ENCODE measurements at places on chromosomes 12 and 14. TPM values are rescaled to one million over a fixed set of nuclear protein-coding genes. Genes with fewer than 3 reads are reported as not detected.

DNA sequence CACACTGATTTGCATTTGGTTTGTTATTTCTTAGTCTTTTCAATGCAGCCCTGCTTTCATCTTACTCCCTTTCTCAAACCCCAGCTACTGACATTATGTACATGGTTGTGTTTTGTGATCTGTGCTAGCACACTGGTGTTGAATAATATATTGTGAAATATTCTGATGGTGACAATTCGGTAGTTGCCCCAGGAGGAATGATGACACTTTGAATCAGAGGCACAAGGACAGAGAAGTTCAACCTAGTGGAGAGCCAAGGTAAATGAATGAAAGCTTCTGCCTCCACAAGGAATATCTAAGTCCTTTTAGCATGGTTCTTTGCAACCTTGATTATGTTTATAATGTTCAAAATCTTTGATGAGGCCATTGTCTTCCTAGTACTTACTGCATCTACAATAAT is 159.9 kb downstream of the PDE3A start:
- no peak for DNase-seq

DNA sequence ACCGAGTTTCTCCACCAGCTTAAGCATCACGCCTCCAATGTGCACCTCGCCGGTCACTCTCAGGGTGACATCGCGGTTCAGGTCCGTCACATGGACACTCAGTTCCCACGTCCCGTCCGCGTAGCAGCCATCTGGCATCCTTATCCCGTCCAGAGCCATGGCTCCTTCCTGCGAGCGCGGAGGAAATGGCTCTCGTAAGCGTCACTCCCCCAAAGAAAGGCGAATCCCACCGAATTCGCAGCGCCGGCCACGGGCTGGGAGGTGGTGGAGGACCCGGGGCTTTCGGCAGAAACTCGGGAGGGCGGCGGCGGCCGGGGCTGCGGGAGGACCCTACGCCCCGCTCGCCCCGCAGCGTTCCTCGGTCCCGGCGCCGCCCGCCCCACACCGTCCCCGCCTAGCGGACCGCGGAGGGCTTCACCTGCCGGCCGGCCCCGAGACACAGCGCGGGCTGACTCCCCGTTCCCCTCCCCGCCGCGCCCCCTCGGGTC is 396 bp downstream of the FERMT2 start:
- peak; percentile 72 for DNase-seq

Gene LRTM2
- total RNA-seq = not detected

DNA sequence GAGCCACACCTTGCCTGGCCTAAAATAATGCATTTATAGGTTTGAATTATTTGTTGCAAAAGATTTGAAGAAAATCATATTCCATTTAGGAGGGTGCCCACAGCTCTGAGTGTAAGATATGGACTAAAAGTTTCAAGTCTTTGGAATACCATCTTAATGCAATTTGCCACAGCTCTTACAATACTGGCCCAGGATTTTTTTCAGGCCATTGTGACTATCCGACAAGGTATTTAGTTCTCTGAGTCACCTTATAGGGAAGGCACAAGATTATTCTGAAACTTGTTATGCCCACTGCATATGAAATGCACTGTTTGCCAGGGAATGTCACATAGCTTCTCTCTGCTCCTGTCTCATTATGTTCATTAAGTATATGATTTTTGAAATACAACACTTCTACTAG is 29.6 kb upstream of the SLC6A13 start:
- no peak for DNase-seq

Gene TRIM9
- total RNA-seq = 2.8 TPM

DNA sequence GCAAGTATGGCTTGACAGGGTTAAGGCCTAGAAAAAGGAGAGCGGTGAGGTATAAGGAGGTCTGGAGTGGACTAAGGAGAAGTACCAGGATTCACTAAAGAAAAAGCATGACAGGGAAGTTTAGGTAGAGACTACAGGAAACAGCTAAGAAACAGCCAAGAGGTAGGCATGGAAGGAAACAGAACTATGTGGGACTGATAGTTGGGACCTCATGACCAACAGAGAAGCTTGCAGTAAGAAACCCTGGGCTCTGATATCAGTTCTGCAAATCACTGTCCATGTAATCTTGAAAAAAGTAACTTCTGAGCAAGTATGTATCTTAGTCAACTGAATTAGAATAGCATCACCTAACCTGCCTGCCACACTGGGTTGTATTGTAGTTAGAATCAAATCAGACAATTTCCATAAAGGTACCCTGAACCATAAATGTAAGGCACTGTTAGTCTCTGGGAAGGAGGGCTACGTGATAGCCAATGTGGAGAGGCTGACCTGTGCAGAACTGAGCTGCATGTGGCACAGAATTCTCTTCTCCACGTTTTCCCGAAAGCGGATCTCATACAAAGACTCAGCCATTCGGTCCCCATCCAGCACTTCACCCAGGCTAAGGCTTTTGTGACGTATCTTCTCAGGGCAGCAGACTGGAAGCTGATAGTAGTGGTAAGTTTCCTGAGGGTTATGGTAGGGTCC is 912 bp downstream of the TM9SF1 start:
- no peak for DNase-seq

GRCh38 chr12:98754095-98754494 is 109.0 kb downstream of the APAF1 start:
- no peak for DNase-seq

Gene NTS
- 0.26 TPM for total RNA-seq

DNA sequence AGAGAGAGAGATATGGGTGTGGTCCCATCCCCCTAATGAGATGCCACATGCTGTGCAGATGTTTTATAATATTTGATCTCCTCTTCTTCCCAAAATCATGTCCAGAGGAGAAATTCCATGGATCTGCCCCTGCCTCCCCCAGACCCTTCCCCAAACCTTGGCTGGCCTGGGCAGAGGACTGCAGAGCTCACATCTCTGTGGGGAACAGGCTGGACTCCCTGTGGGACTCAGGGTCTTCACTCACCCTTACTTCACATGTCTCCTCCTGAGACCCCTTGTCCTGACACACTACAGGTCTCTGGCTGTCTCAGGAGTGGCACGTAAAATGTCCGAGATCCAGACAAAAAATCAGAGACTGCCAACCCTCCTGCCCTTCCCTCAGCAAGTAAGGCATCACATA is 76.0 kb upstream of the CAPRIN2 start:
- DNase-seq = no peak

GRCh38 chr12:15013634-15014179 is 40.9 kb downstream of the PDE6H start:
- no peak for DNase-seq

- DNase-seq = no peak
Observed at GRCh38 chr12:1382826-1383225, 211.6 kb downstream of the FBXL14 start.

DNA sequence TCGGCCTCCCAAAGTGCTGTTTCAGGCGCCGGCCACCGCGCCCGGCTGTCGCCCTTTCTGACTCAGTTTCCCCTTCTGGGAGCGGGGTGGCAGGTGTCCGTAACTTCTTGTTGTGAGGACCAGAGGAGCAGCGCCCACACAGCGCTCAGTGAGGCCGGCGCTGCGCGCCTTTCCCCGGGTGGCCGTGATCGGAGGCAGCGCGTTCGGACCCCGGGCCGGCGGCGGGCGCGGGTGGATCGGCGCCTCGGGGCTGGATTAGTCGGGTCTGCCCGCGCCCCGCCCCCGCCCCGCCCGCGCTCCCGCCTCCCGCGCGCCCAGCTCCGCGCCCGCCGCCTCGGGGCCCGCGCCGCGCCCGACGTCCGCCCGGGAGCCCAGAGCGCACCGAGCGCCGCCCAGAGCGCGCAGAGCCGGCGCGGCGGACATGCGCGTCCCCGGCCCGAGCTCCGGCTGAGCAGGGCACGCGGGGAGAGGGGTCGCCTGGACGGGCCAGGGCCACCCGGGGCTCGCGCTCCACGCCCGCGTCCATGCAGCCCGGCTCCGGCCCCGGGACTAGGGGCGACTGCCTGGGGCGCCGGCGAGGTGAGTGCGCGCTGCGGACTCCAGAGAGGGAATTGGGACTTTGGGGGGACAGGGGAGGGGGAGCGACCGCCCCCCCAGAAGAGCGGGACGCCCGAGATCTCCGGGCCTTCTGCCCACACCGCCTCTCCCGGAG is 50.6 kb downstream of the LRCOL1 start:
- DNase-seq = no peak

DNA sequence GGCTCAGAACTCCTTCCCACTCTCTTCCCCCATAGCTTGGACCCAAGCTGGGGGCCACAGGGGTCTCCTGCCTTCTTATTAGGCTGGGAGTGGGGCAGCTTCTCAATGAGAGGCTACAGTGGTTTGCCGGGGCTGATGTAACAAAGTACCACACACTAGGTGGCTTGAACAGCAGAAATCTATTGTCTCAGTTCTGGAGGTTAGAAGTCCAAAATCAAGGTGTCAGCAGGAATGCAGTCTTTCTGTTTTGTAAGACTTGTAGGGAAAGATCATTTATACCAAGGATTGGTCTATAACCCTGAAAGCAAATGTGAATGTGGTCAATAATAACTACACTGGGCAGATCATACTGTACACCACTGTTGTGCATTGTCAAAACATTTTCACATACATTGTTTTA is 124.5 kb upstream of the ARHGAP5 start:
- DNase-seq = no peak

DNA sequence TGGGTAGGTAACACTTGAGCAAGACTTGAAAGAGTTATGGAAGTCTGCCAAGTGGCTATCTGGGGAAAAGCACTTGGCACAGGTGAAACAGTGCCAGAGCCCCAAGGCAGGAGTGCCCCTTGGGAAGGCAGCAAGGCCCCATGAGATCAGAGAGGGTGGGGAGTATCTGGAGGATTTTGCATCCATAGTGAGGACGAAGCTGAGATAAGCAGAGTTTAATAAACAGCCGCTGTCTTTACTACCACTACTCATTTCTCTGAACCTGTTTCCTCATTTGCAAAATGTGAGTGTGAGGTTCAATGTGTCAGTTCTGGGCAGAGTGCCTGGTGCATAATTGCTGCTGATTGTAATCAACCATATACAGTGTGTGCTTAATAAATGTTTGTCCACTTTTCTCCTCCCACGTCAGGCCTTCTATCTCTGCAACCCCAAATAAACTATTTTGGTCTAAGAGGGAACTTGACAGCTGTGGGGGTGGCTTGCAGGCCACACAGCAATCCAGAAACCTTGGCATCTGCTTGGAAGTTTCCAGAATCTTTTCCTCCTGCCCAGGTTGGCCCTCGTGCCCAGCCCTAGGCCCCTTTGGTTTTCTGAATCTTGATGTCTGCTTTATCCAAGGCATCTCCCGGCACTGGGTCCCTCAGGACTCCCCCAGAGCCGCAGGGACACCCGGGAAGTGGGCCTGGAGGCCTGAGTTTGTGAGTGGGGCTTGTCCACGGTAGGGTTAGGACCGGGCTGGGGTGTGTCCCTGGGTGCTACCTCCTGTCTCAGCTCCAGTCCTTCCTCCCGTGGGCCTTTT is 4.5 kb downstream of the ABCB9 start:
- DNase-seq = no peak

Gene ZDHHC22
- not detected for total RNA-seq

- no peak for DNase-seq
Observed at GRCh38 chr12:65229441-65229840, 49.0 kb upstream of the MSRB3 start.

DNA sequence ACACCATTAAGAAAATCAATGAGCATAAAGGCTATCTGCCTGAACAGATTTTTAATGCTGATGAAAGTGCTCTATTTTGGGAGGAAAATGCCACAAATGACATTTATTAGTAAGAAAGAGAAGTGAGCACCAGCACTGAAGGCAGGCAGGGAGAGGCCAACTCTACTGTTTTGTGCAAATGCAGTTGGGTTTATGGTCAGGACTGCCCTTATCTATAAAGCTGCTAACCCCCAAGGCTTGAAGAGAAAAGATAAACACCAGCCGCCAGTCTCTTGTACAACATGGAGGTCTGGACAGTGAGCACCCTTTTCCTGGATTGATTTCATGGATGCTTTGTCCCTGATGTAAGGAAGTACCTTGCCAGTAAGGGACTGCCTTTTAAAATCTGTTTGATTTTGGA is 246.8 kb upstream of the SFSWAP start:
- no peak for DNase-seq

DNA sequence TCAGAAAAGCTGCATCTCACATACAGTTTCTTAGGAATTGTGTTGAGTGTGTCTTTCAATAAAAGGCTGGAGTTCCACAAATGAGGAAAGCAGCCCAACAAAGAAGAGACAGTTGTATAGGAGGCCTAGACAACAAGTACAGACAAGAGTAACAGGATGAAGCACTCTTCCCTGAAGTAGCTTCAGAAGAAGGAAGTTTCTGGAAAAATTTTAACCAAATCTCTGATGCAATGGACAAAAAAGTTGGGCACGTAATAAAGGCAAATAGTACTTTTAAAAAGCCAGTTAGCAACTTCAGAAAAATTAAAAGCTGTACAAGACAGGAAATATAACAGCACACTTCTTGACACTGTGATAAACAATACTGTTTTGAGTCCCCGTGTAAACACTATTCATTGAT is 134.1 kb upstream of the PLEKHG7 start:
- no peak for DNase-seq

DNA sequence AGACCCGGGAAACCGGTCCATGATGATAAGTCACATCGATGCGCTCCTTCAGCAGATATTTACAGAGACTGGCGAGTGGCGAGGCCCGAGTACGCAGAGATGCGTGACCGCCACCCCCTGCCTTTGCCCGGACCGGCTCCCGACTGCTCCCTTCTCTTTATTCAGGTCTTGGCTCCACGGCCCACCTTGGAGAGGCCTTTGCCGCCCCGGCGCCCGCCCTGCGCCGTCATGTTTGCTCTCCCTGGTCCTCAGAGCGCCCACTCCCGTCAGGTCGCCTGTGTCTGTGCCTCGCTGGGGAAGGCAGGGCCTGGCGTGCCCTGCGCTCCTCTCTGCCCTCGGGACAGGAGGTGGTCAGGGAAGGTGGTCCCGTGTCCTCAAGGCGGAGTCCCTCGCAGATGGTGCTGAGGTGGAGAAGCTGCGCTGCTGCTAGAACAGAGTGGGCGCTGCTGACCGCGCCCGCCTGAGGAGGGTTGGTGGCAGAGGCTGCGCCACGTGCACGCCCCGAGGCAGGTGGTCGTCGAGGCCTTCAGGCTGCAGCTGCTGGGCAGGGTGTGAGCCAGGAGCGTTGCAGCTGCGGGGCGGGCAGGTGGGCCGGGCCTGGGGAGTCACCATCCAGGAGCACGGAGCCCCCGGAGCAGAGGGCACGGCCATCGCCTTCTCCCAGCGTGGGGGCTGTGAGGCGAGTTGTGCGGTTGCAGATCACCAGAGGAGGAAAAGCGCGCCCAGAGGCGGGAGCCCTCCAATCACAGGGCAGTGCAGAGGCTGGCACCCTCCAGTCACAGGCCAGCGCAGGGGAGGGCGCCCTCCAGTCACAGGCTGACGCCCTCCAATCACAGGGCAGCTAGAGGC is 27.2 kb downstream of the DDX51 start:
- no peak for DNase-seq

- DNase-seq = no peak
Observed at GRCh38 chr14:68440820-68441219, 352.0 kb downstream of the ZFP36L1 start.

DNA sequence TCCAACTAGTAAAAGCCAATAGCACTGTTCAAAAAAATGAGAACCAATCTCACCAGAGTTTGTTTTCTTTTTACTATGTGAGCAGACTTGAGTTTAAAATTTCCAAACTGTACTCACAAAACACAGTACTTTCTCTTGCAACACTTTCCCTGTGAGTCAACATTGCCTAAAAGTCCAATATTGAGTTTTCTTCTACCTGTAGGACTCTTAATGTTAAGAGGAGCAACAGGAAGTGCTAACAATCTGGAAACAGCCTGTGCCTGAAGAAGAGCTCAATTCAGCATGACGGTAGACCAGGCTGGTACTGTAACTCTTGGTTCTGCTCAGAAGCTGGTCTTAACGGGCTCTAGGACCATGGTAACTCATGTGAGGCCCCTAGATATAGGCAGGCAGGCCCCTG is 144.3 kb downstream of the MED13L start:
- DNase-seq = no peak

Gene SYNDIG1L
- not detected for total RNA-seq
